ENCODE measurements at places on chromosomes 4 and X. TPM values are rescaled to one million over a fixed set of nuclear protein-coding genes. Genes with fewer than 3 reads are reported as not detected.

- DNase-seq, result no peak
These were observed 293.9 kb downstream of the BMPR1B start for GRCh38 chr4:95051702-95052020.

Gene CLNK
- polyA plus RNA-seq, result 0.34 TPM

DNA sequence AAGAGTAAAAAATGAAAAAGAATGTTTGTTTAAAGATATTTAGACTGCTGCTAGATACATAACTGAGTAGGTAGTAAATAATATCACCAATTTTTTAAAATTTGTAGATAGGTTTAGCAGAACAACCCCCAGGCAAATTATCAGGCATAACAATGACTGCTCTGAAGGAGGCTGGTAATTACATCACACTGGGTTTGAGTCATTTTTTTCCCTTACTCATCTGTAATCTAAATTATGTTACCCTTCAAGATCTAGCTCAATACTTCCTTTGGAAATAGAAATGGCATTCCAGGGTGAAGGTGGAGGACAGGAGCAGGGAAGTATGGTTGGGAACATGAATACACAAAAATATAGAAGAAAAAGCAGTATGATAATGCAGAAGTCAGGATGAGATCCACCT, 431.6 kb upstream of the MAOA start:
- DNase-seq, result no peak

Gene NPFFR2
- 0.29 TPM for polyA plus RNA-seq

DNA sequence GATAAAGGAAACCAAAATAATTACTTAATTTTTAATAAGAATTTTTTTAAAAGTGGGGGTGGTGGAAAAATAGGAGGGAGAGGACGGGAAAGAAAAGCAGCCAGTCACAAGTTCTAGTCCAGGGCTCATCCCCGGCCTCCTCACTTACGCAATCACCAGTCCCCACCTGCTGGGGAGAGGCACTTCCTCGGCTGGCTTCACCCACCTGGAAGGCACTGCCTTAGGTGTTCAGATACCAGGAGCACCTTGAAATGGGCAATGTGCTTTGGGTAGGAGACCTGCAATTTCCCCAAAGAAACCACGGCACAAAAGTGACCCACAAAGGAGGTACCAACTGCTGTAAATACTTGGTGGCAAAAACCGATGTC, 23.8 kb downstream of the AFAP1 start:
- DNase-seq, result no peak

DNA sequence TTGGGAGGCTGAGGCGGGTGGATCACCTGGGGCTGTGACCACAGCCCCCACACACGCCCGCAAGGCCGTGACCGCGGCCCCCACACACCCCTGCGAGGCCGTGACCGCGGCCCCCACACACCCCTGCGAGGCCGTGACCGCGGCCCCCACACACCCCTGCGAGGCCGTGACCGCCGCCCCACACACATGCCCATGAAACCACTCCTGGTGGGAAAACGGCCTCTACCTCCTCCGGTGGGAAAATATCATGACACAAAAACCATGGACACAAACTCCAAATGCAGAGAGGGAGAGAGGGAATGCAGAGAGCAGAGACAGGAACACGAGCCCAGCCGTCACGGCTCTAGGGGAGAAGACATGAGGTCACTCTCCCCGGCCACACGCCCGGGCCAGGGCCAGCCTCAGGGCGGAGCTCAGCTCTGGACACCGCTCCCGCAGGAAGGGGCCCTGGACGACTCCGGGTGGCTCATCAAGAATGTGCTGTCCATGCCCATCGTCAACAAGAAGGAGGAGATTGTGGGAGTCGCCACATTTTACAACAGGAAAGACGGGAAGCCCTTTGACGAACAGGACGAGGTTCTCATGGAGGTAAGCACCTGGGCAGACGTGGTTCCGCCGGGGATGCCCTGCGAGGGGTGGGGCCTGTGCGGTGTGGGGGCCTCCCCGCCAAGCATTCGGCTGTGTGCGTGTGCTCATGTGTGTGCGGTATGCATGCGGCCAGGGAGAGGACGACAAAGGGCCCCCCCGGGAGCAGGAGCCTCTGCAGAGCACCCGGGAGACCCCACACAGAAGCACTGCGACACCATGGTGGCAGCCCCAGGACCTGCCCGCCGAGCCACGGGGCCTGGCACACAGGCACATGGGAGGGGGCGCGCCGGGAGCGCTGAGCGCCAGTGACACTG, 17.4 kb downstream of the ATP5ME start:
- no peak for DNase-seq

Gene SLC38A5
- 4.9 TPM for polyA plus RNA-seq

DNA sequence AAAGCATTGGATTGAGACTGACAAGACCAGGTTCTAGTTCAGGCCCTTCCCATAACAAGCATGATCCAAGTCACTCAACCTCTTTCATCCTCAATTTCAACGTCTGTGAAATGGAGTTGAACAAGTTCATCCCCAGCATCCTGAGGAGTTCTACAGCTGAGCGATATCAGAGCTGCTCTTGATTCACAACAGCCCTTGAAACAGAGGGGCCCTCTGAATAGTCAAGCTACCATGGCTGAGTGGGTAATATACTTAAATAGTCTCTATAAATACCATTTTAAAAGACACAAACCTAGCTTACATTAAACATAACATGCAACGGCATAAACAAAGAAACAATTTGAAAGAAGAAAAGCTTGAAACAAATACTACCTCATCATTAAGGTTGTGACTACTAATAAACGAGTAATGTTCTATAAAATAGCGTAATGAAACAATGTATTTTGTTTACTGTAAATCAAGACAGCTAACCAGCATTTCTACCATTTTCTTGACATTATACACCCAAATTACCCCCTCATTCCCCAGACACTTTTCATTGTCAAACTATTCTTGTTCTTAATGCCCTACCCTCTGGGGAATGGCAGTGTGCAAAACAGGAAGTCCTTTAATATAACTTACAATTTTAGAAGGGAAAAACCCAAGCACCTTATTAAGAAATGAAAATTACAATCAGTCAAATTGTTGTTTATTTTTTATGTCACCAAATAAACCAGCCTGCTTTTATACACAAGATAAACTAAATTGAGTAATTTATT, 202.3 kb downstream of the PARM1 start:
- DNase-seq, result no peak

- DNase-seq, result no peak
These were observed 26.2 kb downstream of the ASB5 start for GRCh38 chr4:176242764-176243347.

DNA sequence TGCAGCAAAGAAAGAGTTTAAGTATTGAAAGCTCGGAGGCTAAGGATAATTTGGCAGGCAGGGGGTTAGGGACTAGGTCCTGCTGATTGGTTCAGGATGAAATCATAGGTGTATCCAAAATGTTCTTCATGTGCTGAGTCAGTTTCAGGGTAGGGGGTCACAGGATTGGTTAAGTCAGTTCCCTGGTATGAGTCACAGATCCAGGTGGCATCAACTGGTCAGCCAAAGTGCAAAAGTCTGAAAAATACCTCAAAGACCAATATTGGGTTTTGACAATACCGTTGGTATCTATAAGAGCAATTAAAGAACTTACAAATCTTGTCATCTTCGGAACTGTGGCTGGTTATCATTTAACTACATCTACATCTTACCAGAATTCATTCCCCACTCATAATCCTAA, 25.6 kb upstream of the PRDM8 start:
- DNase-seq, result no peak

- DNase-seq, result no peak
These were observed 55.9 kb upstream of the RNF128 start for GRCh38 chrX:106670631-106671030.

- DNase-seq, result no peak
These were observed 39.6 kb downstream of the CCNI start for GRCh38 chr4:77036206-77036605.

DNA sequence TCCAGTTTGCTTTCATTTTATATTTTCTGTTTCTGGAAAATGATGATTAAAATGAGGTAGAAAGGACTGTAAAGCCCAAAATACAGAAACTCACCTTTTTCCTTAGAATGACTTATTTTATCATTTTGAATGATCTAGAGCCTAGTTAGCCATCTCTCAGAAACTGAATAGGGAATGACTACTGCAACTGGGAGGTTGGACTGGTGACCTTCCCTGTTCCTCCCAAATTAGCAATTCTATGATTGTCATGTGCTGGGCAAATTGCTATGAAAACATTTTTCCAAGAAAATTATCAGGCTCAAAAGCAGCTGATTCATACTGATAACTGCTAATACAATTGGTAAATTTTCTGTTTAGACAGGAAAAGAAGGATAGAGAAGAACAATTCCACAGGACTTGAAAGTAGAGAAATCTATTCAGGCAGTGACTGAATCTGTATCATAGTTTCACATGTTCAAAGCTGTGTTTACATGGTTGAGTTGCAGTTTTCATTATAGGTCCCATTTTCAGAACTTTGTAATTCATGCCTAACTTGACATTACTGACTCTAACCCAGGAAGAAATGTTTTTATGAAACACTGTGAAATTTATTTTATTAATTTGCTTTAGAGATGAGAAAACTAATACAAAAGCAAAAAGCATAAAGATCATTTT, 43.4 kb upstream of the SEC24B start:
- DNase-seq, result no peak

GRCh38 chrX:102517326-102517725, 787 bp upstream of the TMSB15A start:
- no peak for DNase-seq

DNA sequence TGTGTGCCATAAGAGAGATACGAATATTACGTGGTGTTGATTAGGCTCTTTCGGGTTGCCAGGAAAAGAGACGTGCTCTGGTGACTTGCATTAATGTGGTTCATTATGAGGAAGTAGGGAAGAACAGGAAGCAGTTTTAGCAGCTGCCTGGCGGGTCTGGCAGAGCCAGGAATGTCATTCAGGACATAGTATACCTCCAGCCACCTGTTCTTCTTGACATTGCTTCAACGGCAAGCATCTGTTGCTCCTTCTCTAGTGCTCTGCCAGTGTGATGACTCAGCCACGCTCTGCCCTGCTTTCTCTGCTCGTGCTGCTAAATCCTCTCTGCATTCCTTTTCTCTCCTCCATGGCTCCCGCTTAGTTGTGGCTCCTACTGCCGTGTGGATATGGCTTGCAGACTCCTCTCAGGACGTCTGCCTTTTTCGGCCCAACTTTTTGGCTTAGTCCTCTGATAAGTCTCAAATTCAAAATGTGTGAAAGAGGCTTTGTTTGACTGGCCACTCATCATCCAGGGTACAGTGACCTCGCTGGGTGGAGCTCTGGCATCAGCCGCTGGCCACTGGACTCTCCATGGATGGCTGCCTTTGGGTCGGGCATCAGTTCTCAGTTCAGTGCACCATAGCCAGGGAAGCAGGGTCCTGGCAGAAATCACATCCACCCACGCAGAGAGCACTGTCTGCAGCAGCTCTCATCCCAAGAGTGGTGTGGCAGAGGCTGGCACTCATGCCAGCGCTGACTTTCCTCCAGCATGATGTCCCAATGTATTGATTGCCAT, 89.3 kb upstream of the KLF3 start:
- no peak for DNase-seq

GRCh38 chrX:113980953-113981352, 602.9 kb upstream of the HTR2C start:
- DNase-seq, result no peak

Gene RIPPLY1
- polyA plus RNA-seq, result 0.66 TPM

Gene F8A2
- not detected for polyA plus RNA-seq

DNA sequence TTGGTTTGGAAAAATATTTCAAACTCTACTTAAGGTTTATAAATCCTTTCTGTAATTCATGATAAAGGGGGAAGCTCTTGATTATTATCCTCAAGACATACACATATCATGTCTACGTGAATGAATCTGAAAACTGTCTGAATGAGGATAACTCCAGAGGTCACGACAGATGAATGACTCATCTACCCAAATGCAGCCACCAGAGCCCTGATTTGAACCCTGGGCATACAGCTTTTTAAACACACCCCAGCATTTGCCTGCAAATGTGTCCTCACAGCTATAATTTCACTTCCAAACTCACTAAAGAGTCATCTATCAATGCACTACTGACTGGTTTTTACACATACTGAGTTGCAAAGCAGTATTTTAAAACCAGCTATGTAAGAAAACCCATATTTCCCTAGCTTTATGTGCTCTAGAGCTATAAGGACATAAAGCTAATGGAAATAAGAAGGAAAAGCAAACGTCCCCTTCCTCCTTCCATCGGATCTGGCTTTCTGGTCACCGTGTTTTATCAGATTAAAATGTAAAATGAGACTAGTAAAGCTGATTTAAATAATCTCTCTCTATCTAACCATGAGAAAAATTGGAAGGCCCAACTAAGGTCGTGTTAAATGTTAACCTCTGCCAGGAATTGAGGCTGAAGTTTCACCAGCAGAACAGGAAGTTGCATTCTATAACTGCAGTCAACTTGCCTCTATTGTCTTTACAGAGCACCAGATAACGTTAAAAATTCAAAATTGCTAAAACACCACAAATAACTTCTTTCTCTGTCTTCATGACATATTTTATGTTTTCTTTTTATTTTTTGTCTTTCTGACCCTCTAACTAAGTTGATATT, 63.1 kb upstream of the SPP1 start:
- DNase-seq, result no peak

DNA sequence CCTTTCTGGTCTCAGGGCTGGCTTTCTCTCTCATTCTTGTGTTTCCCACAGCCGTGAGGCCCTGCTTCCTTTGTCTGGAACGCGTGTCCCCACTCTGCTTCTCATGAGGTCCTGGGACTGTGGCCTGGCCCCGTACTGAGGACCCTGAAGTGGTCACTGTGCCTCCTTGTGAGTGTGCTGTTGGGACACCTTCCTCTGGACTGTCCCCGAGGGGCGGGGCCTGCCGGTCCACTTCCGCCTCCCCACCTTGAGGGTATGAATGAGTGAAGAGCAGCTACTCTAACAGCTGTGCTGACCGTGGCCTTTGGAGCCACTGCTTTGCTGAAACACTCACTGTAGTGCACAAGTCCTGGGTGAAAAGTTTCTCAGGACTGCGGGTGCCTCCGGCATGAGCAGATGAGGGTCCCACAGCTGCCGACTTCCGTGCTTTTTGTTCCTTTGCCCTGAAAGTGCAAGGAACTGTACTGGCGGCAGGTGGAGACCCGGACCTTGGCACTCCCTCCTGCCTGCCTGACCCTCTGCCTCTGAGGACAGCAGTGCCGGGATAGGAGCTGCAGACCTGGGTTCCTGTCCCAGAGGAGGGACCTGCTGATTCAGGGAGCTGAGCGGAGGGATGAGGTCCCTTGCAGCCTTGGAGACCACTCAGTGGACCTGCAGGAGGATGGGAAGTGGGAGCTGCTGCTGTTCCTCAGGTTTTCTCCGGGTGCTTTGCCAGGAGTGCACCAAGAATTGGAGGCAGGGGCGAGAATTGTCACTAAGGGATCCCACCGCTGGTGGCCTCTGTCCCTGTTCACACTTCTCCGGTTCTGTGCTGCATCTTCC, 38.0 kb downstream of the HTT-AS start:
- DNase-seq, result no peak

DNA sequence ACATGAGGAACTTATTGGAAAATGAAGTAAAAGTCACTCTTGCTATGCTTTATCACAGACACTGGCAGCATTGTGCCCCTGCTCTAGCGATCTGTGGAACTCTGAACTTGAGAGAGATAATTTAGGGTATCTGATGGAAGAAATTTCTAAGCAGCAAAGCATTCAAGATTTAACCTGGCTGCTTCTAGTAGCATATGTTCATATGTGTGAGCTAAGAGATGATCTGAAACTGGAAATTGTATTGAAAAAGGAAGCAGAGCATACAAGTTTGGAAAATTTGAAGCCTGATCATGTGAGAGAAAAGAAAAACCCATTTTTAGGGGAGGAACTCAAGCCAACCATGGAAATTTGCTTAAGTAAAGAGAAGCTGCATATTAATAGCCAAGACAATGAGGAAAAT, 657.7 kb downstream of the TRAM1L1 start:
- DNase-seq, result no peak

- no peak for DNase-seq
These were observed 304.7 kb upstream of the GATB start for GRCh38 chr4:152065545-152065944.

GRCh38 chrX:104668550-104668949, 102.6 kb downstream of the IL1RAPL2 start:
- DNase-seq, result peak; percentile 13

All from forelimb muscle (tissue), 1 donor.